Breast epithelium (tissue), 4 donors: ENCODE measurements at places on chromosomes 7 and 10. TPM values are rescaled to one million over a fixed set of nuclear protein-coding genes. Genes with fewer than 3 reads are reported as not detected.

Gene AFAP1L2
- total RNA-seq, result 43.9 TPM

DNA sequence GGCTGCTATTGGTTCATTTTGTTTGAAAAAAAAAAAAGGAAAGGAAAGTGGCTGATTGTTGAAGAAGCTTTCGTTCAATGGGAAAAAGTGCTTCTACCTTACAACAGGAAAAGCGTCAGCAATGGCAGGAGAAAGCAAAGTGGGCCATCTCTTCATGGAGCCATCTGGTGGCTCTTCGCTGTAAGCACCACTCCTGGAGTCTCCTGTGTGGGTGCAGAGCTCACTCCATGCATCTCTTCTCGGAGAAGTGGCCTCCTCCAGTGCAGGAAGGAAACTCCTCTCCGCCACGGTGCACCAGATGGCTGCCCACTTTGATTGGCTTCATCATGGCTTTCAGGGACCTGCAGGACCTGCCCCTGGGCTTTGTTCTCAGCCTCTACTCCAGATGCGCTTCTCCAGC, 250.9 kb downstream of the PTEN start:
- no peak for DNase-seq

DNA sequence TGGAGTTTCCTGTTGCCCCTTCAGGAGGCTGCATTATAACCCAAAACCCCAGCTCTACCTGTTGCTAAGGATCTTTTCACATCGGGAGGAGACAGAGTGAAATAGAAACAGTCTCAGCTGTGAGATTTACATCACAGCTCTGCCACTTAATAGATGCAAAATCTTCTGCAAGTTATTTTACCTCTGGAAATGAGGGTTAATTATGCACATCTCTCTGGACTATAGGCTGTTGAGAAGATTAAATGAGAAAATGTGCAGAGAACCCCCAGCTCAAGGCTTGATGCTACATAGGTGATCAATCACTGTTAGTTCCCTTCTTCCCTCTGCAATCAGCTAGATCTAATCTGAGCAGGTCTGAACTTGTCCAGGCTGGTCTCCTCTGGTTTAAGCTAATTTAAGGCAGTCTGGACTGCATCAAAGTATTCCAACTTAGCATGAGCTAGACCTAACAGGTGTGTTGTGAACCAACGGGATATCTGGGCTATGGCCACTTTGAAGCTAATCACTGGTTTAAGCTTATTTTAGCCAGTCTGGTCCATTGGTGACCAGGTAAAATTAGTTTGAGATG, 8.9 kb upstream of the LRRC18 start:
- DNase-seq, result no peak

- DNase-seq, result no peak
Observed at GRCh38 chr7:30595436-30596013, 847 bp downstream of the GARS1 start.

Gene OLAH
- total RNA-seq, result 1.6 TPM

Gene SNCG
- total RNA-seq, result 255 TPM

DNA sequence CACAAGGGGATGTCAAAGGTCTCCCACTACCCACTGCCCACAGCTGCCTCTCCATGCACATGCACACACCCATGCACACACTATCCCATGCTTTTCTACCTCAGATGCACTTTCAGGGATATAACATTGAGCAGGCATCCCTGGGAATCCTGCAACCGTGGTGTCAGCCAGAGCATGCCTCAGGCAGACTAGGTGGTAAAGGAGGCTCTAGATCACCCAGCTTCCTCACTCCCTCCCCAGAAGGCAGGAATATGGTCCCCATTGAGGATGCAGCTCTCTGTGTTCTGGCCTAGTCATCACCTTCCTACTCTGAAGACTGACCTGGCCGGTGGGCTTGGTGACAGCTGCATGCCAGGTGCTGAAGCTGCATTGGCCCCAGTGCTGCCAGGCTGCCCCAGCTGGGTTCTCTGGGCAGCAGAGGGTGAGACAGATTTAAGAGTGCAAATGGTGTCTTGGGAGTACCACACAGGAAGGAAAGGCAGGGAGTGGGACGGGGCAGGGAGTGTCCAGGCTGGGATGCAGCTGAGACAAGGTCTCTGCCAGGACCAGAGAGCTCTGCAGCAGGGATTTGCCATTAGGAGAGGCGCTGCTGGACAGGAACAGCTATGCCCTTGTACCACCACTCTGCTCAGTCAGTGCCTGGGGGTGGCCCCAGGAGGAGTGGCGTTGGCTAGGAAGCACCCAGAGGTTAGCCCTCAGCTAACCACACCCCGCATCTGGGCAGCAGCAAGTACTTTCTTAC, 53.4 kb upstream of the GDF10 start:
- DNase-seq, result no peak

Gene ACBD7
- total RNA-seq, result 1.0 TPM

Gene EEF1AKMT2
- total RNA-seq, result 23.2 TPM

Gene FAM221A
- total RNA-seq, result 12.2 TPM

Gene SMARCD3
- total RNA-seq, result 43.5 TPM
